GM03348 (cell line): ENCODE measurements at places on chromosomes 13 and 19.

GRCh38 chr13:24984134-24984533 is 111.8 kb upstream of the PABPC3 start:
- no peak for DNase-seq

GRCh38 chr13:70125693-70126092 is 17.4 kb upstream of the KLHL1 start:
- no peak for DNase-seq

- no peak for DNase-seq
These were observed 4.1 kb downstream of the MAB21L1 start for GRCh38 chr13:35472323-35472881.

GRCh38 chr13:100333141-100333540 is 244.2 kb downstream of the PCCA start:
- no peak for DNase-seq

DNA sequence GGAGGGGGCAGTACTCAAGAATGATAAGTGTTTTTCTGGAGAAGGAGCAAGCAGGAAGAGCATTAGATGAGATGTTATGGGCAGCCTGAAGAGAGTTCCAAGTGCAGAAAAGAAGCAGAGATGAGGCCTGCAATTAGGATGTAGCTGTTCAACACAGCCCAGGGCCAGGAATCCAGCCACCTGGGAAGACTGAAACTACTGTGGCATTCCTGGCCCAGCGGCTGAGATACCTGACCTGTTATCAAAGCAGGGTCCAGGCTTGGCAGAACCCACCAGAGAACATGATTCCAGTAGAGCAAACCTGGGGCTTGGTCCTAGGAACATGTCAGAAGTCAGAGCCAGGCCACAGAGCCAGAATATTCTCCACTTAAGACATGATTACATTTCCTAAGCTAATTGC is 73.3 kb upstream of the LRCH1 start:
- no peak for DNase-seq

- DNase-seq: no peak
These were observed 26.6 kb downstream of the KLF12 start for GRCh38 chr13:74107598-74107997.

- no peak for DNase-seq
These were observed 101.8 kb upstream of the DIAPH3 start for GRCh38 chr13:60265566-60265965.

DNA sequence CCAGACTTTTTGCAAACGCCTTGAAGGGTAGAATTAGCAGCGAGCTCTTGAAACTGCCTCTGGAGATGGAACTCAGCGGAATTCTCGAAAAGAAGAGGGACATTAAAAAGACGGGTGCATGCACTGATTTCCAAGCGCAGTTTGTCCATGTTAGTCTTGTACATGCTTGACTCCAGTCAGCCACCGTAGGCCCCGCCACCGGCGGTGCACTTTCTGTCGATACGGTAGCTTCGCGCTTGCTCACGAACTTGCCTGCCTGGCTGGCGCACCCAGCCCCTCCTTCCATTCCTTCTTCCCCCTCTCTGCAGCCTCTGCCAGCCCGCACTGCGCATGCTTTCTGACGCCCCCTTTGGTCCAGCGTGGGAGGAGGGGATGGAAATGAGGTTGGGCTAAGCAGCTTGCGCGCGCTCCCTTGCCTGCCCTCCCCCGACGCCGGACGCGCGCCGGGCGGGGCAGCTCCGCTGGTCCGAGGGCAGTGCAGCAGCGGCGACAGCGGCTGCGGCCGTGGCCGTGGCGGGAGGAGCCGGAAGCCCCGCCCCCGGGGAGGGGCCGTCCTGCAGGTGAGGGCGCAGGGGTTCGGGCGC is at the start of gene ZNF575:
Gene ZNF575 (plus strand): TSS at position 227 of the 584 bp plus-strand sequence. CDS start 1,235 bp downstream, outside the sequence.
- peak; percentile 92 for DNase-seq

GRCh38 chr13:26971990-26972887 is 199.4 kb downstream of the USP12 start:
- DNase-seq: no peak

DNA sequence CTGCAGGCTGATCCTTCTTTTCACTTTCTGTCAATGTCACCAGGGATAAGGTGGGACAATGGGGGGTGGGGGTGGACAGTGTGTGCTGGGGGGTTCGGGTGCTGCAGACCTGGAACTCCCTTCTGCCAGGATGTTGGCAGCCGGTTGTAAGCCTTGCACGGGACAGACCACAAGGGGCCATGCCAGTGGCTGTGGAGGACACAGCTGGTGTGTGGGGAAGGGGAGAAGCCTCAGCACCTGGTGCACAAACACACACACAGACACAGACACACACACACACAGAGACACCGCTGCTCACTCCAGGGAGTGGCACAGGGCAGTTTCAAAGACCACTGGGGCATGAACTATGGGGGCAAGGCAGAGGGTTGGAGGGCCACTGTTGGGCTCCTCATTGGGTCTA is 3.6 kb downstream of the F2RL3 start:
- no peak for DNase-seq

- no peak for DNase-seq
These were observed 133.9 kb downstream of the IRS2 start for GRCh38 chr13:109652531-109652930.
